Glomerular endothelial cell (primary cell): ENCODE measurements at places on chromosomes 1 and 21. TPM values are rescaled to one million over a fixed set of nuclear protein-coding genes. Genes with fewer than 3 reads are reported as not detected.

BNIPL gene
- total RNA-seq: not detected in 2 replicates

PLEKHG5 gene
- total RNA-seq: 44.9 and 63.7 TPM in 2 replicates

- peak; percentile 89 for DNase-seq
These were observed at the start of gene EPRS1 for GRCh38 chr1:220046052-220046930. Gene EPRS1, minus strand, starts transcription at chr1:220046505. Its CDS starts 117 bp downstream, at chr1:220046388.

PDPN gene
- total RNA-seq: 4.2 and 14.8 TPM in 2 replicates

- DNase-seq: no peak
These were observed 108.2 kb downstream of the FOXD2 start for GRCh38 chr1:47545912-47546483.
